ENCODE measurements at places on chromosomes 1 and 21.
A peak's percentile ranks its signal among the peaks of the same experiment; 100 is the strongest.

GRCh38 chr1:156804572-156805243 is 11.9 kb downstream of the SH2D2A start:
- no peak for DNase-seq

GRCh38 chr1:9151328-9151860 is 22.5 kb upstream of the GPR157 start:
- DNase-seq, result peak; percentile 86

- peak; percentile 74 for DNase-seq
These were observed 61.6 kb downstream of the DHRS3 start for GRCh38 chr1:12556368-12556930.

DNA sequence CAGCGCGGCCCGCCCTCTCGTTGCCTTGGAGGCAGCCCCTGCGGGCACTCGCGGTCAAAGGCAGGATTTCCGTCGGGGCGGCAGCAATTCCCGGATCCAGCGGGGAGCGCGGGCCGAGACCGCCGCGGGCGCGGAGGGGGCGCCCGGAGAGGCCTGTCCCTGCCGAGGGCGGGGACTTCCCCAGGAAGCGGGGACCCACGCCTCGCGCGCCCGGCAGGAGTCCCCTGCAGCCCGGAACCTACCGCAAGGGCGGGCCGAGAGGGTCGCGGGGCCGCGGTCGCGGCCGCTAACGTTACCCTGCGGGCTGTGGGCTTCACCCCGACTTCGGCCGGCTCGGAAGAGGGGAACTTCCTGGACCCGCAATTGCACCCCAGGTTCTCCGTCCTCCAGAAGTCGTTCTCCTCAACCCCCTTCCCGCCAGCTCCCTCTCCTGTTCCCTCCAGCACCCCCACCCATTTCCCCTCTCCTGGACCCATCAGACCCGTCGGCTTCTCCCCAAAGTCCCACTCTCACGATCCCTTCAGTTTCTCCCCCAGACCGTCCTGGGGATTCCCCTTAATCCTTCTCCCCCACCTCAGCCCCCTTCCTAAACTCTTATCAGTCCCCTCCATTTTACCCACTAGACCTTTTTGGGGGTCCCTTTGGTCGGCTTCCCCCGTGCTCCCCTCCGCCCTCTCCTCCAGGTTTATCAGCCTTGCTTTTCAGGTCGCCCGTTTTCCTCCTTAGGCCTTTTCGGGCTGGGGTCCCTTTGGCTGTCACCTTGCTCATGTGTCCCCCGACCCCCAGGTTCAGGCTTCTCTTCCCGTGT is 604 bp downstream of the FGR start:
- no peak for DNase-seq

DNA sequence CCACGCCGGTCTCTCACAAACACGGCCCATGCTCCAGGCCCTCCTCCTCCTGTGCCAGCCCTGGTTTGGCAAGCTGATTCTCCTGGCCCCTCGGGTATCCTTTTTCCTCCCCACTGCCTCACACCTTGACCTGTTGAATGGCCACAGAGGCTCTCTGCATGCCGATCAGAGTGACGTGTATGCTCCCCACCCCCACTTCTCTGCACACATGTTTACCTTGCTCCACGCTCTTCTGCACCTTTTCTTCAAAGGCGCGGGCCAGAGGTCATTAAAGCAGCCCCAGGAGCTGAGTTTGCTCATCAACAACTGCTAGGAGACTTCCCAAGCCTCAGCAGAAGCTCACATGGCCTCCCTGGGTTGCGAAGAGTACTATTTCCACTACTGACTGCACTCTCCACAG is 139.3 kb upstream of the EDN2 start:
- no peak for DNase-seq

GRCh38 chr1:192005976-192006375 is 152.3 kb upstream of the RGS18 start:
- no peak for DNase-seq

GRCh38 chr21:35309316-35309715 is 260.2 kb upstream of the RUNX1 start:
- no peak for DNase-seq

- DNase-seq, result no peak
These were observed 346.0 kb downstream of the MATN1 start for GRCh38 chr1:30377230-30378002.

DNA sequence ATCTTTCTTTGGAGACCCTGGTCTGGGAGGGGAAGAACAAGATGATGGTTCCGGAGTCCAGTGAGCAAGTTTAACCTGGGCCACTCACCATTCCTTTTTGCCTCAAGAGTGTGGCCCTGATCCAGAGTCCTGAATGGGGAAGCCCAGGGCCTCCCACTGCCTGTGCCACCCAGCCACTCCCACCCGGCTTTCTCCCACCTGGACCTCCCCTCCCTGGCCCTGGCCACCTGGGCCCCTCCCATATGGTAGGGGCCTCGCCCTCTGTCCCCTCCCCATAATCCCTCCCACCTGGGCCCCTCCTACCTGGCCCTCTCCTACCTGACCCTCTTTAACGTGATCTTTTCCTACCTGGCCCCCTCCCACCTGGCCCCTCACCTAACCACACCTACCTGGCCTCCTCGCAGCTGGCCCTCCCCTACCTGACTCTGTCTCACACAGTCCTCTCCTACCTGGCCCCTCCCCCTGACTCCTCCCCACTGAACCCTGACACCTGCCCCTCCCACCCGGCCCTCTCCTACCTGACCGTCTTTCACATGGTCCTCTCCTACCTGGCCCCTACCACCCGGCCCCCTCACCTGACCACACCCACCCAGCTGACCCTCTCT is 220.7 kb upstream of the VAMP3 start:
- no peak for DNase-seq

DNA sequence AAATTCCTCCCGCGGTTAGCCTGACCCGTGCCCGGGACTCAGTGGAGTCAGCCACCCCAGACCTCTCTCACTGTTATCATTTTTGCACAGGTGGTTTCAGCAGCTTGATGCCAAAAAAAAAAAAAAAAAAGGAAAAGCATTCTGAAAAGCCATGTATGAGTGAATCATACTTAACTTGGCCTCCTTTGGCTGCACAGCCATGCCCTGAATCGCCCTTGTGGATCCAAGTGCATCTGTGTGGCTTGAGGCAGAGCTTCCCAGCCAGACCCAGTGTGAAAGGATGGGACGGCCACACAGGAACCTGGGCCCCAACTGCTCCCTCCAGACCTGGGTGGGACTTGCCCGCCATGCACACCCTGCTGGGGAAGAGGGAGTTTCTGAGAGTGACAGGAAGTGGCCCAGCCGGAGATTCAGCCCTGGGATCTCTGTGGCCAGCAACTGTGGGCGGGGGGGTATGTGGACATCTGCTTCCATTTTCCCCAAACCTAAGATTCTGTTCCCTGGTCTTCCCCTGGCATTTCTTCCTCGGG is 8.6 kb downstream of the YBEY start:
- DNase-seq, result no peak

- no peak for DNase-seq
These were observed 13.7 kb upstream of the CLCA1 start for GRCh38 chr1:86455073-86455472.

- no peak for DNase-seq
These were observed 47.5 kb upstream of the CDC42BPA start for GRCh38 chr1:227365473-227366431.

- no peak for DNase-seq
These were observed 51.0 kb upstream of the LHX8 start for GRCh38 chr1:75083223-75083622.

- peak; percentile 91 for DNase-seq
These were observed 106.5 kb upstream of the SLC44A3 start for GRCh38 chr1:94713472-94714141.

DNA sequence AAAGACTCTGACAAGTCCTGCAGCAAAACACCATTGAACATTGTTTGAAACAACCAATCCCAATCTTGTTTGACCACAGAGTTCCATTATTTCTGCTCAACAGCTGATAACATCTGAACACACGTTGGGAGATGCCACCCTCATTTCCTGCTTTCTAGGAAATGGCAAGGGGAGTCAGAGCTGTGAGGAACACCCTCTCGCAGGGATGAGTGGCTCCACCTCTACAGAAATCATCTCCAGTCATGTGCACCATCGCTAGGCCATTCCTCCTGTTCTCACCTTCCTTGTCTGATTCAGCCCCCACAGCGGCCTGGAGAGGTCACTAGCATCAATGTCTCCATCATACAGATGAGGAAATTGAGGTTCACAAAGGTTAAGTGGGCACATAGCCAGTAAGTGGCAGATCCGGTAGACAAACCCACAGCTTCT is 22.4 kb upstream of the RUNX3 start:
- DNase-seq, result no peak

DNA sequence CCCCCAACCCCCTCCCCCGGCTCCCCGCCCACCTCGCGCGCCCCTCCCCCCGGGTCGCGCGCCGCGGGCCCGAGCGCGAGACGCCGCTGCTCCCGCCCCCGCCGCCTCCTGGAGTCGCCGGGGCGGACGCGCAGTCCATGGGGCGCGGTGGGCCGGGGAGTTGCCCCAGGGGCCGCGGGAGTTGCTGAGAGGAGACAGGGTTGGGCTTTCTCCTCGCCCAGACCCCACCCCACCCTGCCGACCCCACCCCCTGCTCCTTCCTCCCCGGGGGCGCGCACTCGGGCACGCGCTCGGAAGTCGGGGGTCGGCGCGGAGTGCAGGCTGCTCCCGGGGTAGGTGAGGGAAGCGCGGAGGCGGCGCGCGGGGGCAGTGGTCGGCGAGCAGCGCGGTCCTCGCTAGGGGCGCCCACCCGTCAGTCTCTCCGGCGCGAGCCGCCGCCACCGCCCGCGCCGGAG is at the start of gene LAMC1:
TSS of gene LAMC1 (plus strand) at position 275 of the 455 bp plus-strand sequence. CDS start 297 bp downstream, outside the sequence.
- peak; percentile 88 for DNase-seq

GRCh38 chr1:56806804-56807203 is 12.4 kb downstream of the FYB2 start:
- DNase-seq, result no peak

GRCh38 chr1:117695796-117696490 is 90.1 kb downstream of the TENT5C start:
- DNase-seq, result peak; percentile 28

GRCh38 chr21:38202811-38203210 is 54.0 kb upstream of the KCNJ15 start:
- no peak for DNase-seq

- DNase-seq, result no peak
These were observed 26.3 kb upstream of the PCBP3 start for GRCh38 chr21:45617021-45617921.

DNA sequence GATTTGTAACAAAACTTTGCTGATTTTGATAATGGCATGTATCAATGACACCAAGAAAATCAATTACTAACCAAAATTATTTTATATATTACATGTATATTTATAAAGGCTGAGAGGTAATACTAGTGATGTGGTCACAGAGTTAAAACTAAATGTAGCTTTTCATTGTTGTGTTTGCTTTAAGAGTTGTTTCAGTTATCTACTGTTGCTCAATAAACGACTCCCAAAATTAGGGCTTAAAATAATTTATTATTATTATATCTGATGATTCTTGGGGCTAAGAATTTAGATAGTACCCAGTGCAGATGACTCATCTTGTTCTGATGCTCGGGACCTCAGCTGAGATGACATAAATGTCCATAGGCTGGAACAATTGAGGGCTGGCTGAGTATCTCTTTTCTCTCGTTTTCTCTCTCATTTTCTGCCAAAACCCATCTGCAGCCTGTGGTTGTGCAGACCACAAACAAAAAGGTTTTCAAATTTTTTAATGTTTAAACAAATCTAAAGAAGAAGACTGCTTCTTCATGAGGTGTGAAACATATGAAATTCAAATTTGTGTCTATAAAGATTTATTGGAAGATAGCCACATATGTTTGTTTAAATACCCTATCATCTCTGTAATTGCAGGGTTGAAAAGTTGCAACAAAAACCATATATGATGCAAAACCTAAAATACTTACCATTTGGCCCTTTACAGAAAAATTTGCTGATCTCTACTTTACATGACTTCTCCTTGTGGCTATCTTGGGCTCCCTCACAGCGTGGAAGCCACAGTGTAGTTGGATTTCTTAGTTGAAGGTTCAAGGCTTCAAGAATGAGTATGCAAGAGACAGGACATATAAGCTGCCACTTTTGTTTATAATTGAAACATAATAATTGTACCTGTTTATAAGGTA is 14.8 kb upstream of the PTPRC start:
- no peak for DNase-seq

DNA sequence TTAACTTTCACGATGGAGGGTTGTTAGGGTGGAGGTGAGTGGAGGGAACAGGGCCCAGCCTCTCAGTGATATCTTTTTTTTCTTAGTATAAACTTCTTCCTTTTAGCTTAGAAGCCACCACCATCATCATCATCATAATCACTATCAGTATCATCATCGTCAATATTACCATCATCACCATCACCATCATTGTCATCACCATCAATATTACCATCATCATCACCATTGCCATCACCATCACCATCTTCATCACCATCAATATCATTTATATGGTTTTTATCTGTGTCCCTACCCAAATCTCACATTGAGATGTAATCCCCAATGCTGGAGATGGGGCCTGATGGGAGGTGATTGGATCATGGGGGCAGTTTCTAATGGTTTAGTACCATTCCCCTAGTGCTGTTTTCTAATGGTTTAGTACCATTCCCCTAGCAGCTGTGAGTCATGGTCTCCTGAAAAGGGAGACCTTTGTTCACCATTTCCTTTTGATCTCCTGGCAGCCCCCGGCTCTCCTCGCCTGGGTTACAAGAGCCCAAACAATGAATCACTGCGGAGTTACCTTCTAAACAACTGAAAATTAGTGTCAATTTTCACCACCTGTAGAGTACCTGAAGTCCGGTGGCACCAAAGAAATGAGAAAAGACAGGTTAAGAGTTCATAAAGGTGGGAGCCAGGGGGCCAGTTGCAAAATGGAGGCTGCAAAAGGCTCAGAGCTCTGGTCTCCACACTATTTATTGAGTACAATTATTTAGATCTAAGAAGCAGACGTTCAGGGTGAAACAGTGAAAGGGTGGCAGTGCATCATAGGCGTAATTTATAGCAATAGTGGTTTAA is 3.1 kb upstream of the PLA2G2E start:
- DNase-seq, result no peak

DNA sequence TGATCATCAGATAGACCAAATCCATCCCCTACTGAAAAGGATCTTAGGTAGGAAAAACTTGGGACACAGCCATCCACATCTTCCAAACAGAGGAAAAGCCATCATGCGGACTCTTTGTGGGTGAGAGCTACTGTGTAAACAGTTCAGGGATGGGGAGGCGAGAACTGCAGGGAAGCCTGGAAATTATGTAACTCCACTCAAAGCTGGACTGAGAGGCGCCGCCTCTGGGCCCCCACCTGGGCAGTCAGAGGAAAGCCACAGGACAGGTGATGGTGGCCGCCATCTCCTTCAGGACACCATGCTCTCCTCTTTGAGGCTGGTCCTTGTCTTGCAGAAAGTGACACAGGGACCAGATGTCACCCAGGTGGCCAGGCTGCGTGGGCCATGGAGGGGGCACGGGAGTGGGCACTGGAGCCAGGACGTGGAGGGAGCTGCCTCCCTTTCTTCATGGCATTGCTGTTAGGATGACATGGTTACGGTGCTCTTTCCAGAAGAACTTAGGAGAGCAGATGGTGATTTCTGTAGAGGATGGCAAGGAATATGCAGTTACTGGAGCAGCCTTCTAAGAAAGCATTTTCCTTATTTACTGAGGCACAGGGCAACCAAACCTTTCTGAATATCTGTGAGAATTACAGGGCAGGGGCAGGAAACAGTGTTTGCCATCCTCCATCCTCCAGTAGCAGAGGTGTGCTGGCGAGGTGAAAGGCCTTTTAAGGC is 32.0 kb upstream of the TDRD10 start:
- DNase-seq, result no peak

All from fibroblast of the conjunctiva (primary cell).